A673 (cell line): ENCODE measurements at places on chromosomes 3 and 15. TPM values are rescaled to one million over a fixed set of nuclear protein-coding genes. Genes with fewer than 3 reads are reported as not detected.

DNA sequence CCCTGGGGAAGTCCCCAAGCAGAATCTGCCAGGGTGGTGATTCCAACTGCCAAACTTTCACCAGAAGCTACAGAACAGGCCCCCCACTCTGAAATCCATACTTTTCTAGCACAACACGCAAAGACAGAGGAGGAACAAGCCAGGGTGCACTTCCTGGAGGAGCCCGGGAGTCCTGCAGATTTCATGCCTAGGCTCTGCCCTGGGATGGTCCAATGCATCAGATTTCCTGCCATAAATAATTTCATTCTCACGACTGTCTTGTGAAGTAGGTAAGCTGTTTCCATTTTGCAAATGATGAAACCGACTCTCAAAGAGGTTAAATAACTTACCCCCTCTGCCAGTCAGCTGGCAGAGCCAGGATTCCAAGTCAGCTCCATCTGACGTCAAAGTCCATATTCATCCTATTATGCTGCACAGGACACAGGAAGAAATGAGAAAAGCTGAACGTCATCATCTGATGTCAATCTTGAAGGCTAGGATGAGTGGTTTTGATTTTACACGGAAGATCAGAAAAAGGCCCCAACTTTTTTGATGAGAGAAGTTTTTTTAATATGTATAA, 134.8 kb upstream of the IGF1R start:
- peak; percentile 8 for DNase-seq

- DNase-seq: peak; percentile 60
These were observed 57.6 kb downstream of the FNDC3B start for GRCh38 chr3:172096881-172097420.

DNA sequence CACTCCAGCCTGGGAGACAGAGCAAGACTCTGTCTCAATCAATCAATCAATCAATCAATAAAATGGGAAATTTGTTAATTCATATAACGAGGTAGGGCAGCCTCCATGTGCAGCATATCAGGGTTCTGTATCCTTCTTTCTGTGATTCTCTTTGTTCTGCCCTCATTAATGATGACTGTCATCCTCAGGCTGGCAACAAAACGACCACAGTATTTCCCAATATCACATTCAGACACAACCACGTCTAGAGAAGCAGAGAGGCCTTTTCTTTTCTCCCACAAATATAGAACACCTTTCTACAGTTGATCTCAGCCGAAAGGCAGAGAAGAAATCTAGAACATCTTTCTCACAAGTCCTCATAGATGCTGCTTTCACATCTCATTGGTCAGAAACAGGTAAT, 11.2 kb downstream of the CEP19 start:
- no peak for DNase-seq

DNA sequence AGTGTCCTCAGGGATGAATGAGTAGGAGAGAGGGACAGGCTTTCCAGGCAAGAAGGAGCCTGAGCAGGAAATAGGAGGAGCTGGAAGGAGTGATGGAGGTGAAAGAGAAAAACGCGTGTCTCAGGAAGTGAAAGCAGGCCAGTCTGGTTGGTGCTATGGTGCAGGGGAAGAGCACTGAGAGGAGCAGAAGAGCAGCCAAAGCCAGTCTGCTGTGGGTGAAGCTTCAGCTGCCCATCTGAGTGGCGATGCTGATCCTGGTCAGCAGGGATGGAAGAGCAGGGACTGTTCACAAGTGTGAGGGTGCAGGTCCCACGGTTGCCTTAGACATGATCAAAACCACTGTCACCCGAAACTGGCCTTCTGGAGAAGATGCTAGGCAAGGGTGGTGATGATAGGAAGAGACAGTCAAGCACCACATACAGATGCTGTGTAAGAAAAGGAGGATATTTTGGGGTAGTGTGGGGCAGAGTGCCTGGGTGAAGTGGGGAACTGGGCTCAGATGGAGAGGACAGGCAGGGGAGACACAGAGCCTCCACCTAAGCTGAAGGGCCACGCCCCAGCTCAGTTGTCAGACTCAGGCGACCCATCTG, 5.5 kb upstream of the KY start:
- no peak for DNase-seq

DNA sequence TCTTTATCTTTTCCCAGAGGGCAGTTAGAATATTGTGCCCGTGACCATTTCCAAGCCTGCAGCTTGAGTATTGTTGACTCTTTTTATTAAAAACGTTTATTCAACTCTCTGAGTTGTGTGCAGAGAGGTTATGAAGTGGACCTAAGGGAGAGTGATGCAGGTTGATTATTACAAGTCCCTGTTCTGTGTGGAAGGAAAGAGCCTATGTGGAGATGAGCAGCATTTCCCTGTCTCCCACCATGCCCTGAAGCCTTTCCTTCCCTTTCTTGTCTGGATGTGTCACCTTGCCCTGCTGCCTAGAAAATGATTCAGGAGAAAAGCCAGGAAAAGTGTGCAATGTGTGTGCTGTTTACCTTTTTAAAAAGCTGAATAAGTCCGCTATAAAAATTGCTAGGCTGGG, 19.4 kb downstream of the ZPLD1 start:
- DNase-seq: no peak

Gene RFTN1
- 0.60 and 1.2 TPM in 2 replicates for total RNA-seq

Gene STX19
- not detected in 2 replicates for total RNA-seq

- no peak for DNase-seq
These were observed 58.1 kb upstream of the TMEM108 start for GRCh38 chr3:132980102-132980501.

DNA sequence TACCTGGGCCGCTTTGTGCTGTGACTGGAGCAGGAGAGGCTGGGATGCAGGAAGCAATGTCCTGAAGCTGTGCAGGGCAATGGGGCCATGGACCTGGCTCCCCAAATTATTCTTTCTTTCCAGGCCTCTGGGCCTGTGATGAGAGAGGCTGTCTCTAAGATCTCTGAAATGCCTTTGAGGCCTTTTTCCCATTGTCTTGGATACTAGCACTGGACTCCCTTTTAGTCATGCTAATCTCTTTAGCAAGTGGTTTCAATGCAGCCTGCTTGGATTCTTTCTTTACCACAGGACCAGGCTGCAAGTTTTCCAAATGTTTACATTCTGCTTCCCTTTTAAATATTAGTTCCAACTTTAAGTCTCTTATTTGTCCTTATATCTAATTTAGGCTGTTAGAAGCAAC, 64.8 kb upstream of the SGO1 start:
- no peak for DNase-seq

GRCh38 chr3:177317247-177317646, 120.0 kb upstream of the TBL1XR1 start:
- no peak for DNase-seq

- DNase-seq: no peak
These were observed 3.3 kb downstream of the MSL2 start for GRCh38 chr3:136192831-136193230.

DNA sequence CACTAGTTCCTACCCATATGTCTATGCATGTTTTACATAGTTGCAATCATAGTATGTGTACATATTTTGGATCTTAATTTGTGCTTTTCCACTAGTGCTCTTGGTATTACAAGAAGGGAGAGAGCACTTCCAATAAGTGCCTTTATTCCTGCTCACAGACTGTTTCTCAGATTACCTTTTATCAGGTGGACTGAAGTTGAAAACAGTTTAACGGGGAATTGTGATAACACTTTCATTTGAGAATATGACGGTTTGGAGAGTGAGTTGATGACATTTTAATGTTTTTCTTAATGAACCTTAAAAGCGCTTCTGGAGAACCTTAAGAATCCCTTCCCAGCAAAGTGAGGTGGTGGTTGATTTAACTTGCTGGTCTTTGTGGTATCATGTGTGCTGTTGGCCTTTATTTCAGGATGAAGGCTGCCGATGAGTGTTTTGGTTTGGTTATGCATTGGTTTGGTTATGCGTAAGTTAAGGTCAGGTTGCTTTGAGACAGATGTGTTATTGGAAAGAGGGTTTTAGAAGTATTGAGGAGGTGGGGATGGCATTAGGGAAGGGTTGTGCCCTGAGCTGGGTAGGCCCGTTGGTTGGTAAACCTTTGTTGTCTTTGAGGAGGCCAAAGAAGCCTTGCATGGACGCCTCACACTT, 2.8 kb downstream of the EDEM1 start:
- DNase-seq: no peak

Gene GOLGA8M
- total RNA-seq: not detected in 2 replicates

DNA sequence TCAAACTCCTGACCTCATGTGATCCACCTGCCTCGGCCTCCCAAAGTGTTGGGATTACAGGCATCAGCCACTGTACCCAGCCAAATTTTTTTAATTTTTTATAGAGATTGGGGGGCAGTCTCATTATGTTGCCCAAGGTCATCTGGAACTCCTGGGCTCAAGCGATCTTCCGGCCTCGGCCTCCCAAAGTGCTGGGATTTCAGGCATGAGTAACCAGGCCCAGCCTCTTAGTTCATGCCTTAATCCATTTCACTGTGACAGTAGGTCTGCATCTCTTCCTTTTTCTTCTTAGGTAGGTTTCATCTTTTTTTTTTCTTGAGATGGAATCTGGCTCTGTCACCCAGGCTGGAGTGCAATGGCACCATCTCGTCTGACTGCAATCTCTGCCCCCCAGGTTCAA, 37.3 kb upstream of the PPP4R2 start:
- no peak for DNase-seq

Gene PLA2G4D
- not detected in 2 replicates for total RNA-seq

GRCh38 chr3:58658508-58658907, 8.1 kb downstream of the FAM3D start:
- no peak for DNase-seq

Gene DPPA2
- total RNA-seq: not detected in 2 replicates

Gene LMAN1L
- 0.80 TPM in 1 of 2 replicates, not detected in the other for total RNA-seq

DNA sequence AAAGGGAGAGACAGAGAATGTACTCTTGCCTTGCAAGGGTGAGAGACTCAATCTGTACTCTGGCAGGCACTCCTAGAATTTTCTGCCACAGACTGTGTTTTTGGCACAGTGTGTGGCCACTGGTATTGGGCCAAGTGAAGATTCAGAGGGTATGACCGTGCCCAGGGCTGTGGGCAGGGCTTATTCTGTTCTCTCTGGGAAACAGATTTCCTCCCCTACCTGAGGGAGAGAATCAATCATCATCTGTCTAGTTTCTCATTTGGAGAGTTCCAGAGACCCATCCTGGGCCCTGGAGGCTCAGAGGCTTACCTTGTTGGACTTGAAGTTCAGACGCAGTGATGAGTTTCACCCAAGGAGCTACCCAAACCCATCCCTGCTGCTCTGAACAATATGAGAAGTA, 28.2 kb downstream of the CSTA start:
- DNase-seq: no peak

Gene TMEM207
- not detected in 2 replicates for total RNA-seq

Gene MELTF
- 2.6 and 4.3 TPM in 2 replicates for total RNA-seq

DNA sequence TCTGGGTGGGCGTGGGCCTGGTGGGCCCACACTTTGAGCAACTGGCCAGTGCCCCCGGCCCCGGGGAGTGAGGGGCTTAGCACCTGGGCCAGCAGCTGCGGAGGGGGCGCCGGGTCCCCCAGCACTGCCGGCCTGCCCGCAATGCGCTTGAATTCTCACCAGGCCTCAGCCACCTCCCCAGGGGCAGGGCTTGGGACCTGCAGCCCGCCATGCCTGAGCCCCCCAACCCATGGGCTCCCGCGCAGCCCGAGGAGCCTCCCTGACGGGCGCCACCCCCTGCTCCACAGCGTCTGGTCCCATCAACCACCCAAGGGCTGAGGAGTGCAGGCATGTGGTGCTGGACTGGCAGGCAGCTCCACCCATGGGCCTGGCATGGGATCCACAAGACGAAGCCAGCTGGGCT, 484.3 kb downstream of the UNC13C start:
- DNase-seq: no peak

DNA sequence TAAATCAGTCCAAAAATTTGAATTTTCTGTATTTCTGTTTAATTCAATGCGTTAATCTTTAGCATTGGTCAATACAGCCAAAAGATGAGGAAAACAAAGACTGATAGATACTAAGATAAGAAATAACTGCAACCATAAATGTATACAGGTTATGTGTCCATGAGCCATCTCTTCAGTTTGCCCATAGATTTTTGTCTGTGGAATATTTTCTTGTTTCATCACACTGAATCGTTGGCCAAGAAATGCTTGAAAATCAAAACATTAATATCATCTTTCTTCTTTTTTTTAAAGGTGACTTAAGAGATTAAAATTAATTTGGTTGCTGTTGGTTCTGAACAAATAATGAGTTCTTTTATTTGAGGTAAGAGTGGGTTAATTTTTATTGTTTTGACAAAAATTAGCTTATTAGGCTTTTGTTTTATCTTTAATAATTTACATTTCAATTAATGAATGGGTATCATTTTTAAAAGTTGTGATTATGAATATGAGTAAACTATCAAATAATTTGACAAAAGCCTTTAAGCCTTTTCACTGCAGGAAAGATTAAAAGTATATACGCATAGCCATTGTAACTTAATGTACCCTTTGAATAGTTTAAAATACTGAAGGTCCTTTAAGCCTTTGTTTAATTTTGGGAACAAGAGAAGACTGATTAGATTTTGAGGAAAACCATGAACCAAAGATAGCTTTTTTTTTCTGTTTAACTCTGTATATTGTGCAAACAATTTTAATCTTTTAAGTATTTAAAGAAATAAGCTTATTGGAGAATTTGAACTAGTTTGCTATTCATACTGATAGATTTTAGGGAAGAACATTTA, 14.7 kb upstream of the CHD2 start:
- DNase-seq: no peak

Gene ARNT2
- 1.4 and 2.1 TPM in 2 replicates for total RNA-seq

Gene GOLGA8A
- total RNA-seq: 55.0 and 65.6 TPM in 2 replicates

Gene EXD1
- not detected in 2 replicates for total RNA-seq

- DNase-seq: no peak
These were observed 32.6 kb upstream of the SPATA16 start for GRCh38 chr3:173173652-173174051.

Gene GSK3B
- 52.0 and 56.6 TPM in 2 replicates for total RNA-seq

- DNase-seq: no peak
These were observed 109.5 kb downstream of the AKAP13 start for GRCh38 chr15:85489773-85490493.

DNA sequence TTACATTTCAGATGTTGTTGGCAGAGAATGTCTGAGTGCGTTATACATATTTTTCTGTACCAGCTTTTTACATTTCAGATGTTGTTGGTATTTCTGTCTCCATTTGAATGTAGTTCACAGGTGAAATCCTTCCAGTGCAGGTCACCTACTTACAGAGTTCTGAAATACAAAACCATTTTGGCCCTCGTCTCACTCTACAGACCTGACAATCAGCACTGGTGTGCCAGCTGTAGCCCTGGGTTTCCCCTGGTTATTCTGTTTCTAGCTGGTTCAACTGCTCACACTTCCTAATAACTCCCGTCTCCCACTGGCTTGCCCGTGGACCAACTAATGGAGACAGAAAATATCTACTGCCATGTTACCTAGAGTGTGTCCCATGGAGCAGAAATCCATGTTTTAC, 87.5 kb upstream of the CDIN1 start:
- no peak for DNase-seq

- DNase-seq: no peak
These were observed 330.2 kb downstream of the OCA2 start for GRCh38 chr15:27768732-27769475.

GRCh38 chr15:84603630-84604379, 3.0 kb downstream of the ZSCAN2 start:
- DNase-seq: no peak

DNA sequence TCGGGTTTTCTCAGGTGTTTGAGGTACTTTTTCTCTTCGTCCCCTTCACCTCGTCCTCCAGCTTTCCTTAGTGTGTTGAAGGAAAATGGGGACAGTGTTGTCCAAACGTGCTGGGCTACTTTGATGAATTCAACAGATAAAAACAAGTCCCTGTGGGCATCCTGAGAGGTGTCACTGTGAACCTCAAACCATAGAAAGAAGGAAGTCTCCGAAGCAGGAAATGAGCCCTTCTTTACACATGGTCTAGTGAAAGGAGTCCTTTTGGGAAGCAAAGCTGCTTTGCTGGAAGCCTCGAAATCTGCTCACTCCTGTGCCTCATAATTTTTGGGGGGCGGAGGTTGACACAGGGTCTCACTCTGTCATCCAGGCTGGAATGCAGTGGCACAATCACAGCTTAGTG, 10.6 kb downstream of the IL17RB start:
- no peak for DNase-seq
